ENCODE measurements at places on chromosomes 2 and 18.

DNA sequence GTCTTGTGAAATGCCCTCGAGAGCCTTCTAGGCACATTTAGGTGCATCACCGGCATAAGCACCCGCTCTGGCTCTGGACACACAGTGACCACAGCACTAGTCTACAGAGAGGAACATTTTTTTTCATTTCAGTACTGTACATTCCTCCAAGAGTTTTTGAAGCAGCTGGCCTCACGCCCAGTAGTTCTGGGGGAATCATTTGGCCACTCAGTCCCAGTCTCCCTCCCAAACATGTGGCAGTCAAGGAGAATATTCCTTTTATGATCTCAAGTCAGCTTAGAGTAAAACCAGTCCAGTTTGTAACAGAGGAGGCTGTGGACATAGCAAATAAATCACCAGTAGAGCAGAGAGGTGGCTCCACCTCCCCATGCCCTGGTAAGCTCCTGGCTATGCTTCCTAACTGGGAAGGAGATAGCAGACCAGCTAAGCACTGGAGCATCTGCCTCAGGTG is 48.1 kb downstream of the KCNE4 start:
- no peak for DNase-seq

DNA sequence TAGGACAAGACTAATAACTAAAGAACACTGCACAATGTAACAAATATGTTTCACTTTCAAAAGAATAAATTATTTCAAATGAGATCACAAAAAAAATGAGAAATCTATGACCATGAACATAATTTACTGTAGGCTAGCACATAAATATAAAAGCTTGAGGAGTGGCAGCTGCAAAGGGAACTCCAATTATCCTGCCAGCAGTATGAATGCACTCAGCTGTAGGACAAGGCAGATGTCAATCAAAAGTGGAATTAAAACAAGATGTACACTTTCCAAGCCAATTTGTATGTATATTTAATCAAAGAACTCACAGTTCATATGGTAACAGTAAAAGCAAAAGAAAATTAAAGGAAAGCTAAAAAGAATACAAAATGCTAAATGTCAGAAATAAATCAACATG is 76.6 kb upstream of the NCKAP5 start:
- no peak for DNase-seq

GRCh38 chr2:181552808-181553207 is 95.6 kb downstream of the ITGA4 start:
- no peak for DNase-seq

GRCh38 chr2:12465631-12466135 is 251.1 kb upstream of the TRIB2 start:
- no peak for DNase-seq

GRCh38 chr2:238157506-238158017 is 1.2 kb upstream of the ERFE start:
- no peak for DNase-seq

- no peak for DNase-seq
Observed at GRCh38 chr2:96530474-96531357, 5.8 kb upstream of the ARID5A start.

- no peak for DNase-seq
Observed at GRCh38 chr2:579961-580360, 97.2 kb downstream of the TMEM18 start.

GRCh38 chr2:231050018-231050901 is 6.4 kb upstream of the PSMD1 start:
- no peak for DNase-seq

DNA sequence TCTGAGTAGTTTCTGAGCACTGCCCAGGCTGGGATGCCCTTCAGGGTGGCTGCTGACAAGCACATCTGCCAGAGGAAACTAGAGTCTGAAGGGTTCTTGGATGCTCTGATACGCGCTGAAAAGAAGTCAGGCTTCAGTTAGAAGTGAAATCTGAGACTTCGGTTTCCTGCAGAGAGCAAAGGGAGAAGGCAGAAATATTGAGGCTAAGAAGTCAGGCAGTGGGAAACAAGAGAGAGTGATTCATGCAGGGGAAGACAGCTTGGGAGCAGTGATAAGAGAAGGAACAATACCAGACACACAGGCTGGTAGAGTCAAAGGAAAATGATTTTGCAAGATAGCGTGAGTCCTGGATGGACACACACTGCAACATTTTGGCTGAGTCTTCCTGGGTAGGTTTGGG is 51.0 kb upstream of the BOD1L2 start:
- DNase-seq: no peak

GRCh38 chr2:124805060-124805459 is 780.0 kb downstream of the CNTNAP5 start:
- DNase-seq: no peak

GRCh38 chr18:54109131-54109683 is 115.3 kb downstream of the MBD2 start:
- DNase-seq: no peak

GRCh38 chr2:170224692-170225294 is 46.8 kb downstream of the MYO3B start:
- no peak for DNase-seq

DNA sequence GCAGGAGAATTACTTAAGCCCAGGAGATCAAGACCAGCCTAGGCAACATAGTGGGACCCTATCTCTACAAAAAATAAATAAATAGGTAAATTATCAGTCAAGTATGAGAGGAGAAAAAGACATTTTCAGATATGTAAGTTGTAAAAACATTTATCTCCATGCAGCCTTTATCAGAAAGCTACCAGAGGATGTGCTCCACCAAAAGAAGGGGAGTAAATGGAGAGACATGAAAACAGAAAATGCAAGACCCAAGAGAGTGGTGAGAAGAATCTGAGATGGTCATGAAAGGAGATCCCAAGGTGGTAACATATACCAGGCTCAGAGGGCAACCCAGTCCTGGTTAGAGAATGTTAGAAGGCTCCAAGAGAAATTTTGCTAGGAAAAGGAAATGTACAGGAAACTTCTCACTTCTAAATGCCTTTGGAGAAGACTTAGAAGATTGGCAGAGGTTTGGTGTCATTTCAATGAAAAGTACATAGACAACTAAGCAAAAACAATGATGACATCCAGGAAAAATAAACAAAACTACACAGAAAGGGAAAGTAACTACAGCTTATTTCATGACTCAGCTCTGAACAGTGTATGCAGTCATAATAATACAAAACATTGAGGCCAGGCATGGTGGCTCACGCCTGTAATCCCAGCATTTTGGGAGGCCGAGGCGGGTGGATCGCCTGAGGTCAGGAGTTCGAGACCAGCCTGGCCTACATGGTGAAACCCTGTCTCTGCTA is 19.5 kb downstream of the CIB4 start:
- DNase-seq: no peak

- DNase-seq: no peak
Observed at GRCh38 chr2:240553956-240554480, 3.8 kb downstream of the ANKMY1 start.

- no peak for DNase-seq
Observed at GRCh38 chr18:28040211-28040610, 136.7 kb downstream of the CDH2 start.

DNA sequence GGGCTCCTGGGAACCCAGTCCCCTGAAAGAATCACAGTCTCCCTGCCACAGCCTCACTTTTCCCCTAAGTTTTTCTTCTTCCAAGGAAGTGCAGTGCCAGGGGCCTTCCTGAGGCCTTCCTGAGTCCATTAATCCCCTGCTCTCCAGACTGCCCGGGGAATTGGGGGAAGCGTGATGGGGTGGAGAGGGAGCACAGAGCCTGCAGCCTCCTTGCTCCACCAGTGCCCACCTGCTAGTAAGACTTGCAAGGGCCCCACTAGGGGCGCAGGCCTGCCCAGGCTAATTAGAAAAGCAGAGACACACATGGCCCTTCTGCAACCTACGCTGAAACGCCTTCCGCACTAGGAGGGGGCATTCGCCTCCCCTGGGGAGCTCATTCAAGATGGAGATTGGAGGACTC is 110.6 kb downstream of the MRO start:
- DNase-seq: no peak

DNA sequence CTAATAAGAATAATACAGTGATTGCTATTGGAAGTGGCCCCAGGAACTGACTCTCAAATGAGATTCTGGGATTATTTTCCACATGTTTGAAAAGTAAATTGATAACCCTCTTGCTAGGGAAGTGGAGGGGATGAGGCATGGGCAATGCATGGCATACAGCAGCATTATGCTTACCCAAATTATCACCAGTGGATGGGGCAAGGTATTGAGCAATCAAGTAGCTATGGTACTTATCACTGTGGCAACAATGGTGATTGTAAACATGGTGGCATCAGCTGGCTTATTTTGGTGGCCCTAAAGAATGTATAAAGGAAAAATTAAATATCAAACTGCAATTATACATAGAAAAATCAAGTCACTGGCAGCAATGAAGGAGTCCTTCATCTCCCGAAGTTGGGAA is 155.1 kb downstream of the FIGN start:
- DNase-seq: no peak

DNA sequence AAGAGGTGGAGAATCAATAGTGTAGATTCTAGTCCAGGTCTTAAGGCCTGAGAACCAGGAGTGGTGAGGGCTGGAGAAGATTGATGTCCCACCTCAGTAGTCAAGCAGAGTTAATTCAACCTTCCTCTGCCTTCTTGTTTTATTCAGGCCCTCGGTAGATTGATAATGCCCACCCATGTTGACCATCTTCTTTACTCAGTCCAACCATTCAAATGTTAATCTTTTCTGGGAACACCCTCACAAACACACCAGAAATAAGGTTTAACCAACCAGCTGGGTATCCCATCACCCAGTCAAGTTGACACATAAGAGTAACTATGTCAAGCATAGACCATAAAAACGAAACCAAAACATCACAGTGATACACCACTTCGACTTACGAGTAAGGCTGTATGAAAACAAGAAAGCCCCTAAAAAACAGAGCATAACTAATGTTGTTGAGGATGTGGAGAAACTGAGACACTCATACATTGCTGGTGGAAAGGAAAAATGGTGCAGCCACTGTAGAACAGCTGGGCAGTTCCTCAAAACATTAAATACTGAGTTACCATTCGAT is 57.5 kb downstream of the SLC35F5 start:
- no peak for DNase-seq

Data from suppressor macrophage (primary cell).